Stimulated activated CD8-positive, alpha-beta memory T cell treated with anti-CD3 and anti-CD28 coated beads, Interleukin-12 subunit alpha, Interleukin-12 subunit beta, amount 100 ng/mL, for 4 hours (primary cell): ENCODE measurements at places on chromosomes 3 and 15.

DNA sequence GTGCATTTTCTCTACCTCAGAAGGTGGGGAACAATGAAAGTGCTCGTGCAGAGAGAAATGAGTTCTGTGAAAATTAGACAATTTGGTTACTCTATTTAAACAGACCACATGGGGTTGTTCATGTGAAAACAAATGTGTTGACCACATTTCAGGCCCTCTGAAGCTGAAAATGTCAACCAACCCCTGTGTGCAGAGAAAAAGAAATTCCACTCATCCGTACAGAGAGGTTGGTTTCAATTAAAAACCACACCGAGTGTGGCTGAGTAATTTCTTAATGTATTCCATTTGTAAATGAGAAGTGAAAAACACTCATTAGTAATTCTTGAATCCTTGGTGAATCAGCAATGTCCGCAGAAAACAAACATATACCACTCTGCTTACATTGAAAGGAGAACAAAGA is 46.9 kb upstream of the SLC7A14 start:
- no peak for DNase-seq

- no peak for DNase-seq
These were observed 233.3 kb upstream of the NR2E3 start for GRCh38 chr15:71577071-71577470.

GRCh38 chr15:26691249-26691648 is 81.6 kb downstream of the GABRB3 start:
- no peak for DNase-seq

DNA sequence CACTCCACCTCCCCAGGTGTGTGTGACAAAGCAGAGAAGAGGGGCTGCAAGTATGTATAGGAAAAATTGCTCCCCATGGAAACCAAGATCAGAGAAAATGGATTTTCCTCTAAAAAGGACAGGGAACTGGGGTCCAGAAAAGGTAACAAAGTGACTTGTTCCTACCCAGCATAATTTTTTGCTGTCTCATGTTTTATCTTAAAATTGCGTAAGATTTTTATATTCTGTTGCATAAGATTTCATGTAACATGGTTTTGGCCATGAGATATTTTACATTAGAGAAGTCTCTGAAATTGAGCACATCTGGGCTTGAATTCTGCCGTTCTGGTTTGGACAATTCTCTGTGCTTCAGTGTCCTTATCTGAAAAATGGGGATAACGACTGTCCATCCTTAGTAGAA is 335.7 kb upstream of the RORA start:
- no peak for DNase-seq

DNA sequence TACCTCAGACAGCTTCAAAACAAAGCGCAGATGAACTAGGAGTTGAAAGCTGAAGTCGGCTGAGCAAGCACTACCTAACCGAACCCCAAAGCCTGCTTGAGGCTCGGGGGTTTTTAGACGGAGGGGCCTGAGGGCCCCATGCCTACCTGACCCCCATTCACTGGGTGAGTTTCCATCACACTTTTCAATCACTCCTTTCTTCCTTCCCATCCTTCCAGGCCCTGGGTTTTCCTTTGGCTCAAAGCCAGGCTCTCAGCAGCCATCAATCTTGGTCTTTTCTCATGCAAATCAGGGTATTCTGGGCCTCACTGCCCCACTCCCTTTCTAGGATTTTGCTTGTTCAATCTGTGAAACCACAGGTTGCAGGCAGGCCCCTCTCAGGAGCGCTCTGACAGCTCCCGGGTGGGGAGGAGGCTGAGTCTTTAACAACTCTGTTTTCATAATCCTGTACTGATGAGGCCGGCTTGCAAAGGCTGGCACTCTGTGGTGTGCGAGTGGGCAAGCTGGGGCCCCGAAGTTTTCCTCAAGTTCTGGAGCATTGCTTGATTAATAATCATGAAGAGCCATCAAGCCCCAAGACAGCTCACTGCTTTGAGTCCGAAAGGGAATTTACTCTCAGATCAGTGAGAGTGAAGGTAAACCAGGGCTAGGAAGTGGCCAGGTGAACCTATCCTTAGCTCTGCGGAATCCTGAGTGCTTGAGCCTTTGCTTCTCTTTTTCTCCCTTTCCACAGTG is 97.6 kb downstream of the FRMD4B start:
- DNase-seq: no peak

DNA sequence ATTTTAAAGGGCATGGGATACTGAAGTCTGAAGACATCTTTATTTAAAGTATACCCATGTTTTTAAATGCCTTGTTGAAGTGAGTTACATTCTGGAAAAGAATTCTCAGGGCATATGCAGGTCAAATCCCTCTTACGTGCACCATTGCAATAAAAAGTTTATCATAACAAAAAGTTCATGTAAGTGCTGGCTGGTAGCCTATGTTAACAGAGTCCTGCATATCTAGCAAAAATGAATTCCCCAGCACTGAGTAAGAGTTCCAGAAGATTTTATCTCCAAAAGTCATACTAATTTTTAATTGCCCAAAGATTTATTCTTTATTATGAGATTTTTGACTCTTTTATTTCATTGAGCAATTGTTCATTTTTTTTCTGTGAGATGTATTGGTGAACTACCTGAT is 104.7 kb upstream of the ROBO1 start:
- no peak for DNase-seq

DNA sequence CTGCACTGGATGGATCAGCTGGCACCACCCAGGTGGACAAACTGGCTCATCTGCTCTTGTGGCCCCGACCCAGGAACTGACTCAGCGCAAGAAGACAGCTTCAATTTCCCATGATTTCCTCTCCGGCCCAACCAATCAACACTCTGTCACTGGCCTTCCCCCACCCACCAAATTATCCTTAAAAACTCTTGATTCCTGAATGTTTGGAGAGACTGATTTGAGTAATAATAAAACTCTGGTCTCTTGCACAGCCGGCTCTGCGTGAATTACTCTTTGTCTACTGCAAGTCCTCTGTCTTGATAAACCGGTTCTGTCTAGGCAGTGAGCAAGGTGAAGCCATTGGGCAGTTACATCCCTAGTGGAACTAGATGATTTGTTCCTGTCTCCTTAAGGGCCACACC is 16.1 kb downstream of the BDH1 start:
- no peak for DNase-seq

DNA sequence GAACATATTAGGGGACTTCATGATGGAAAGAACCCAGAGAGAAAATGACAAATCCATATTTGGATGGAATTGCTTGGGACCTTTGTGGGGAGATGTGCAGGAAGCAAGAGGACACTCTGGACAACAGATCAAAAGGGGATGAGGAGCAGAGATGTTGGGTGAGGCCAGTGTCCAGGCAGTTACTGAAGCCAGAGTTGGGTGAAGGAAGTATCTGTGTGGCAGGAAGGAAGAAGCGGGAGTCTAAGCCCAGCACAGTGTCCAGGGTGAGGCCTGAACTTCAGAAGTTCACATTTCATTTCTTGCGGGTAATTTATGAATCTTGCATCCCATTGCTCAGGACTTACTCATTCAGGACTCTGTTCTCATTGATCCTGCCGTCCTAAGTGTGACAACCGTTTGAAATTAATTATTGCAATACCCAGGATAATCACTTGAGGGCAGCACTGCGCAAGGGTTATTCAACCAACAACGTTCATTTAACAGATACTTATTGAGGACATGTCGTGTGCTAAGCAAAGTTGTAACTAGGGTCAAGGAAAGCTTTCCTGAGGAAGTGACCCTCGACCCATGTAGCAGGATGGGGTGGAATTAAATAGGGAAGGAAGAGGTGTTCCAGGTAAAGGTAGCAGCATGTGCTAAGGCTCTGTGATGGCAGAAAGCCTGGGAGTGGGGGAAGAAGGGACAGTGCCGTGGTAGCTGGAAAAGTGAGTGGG is 61.3 kb upstream of the CMTM8 start:
- no peak for DNase-seq

DNA sequence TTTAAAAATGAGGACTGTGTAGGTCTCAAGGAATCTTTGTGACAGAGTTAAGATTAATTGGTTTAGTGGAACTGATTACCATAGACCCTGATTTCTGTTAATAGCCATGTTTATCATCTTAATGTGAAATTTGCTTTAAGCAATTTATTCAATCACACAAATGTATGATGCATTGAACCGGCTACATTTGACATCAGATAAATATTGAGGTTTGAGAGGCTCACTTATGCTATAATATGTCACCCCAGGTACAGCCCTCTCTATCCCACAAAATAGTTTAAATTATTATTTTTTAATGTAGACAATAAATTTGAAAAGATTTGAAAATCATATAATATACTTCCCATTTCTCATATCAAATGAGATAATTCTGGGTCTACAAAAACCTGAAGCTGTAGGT is 413.3 kb downstream of the NAALADL2 start:
- no peak for DNase-seq

- no peak for DNase-seq
These were observed 24.3 kb downstream of the ARHGAP11B start for GRCh38 chr15:30650012-30650929.

GRCh38 chr15:64767203-64767602 is 8.2 kb downstream of the RBPMS2 start:
- DNase-seq: no peak

- DNase-seq: no peak
These were observed 17.6 kb upstream of the PLA2G4D start for GRCh38 chr15:42111924-42112323.

DNA sequence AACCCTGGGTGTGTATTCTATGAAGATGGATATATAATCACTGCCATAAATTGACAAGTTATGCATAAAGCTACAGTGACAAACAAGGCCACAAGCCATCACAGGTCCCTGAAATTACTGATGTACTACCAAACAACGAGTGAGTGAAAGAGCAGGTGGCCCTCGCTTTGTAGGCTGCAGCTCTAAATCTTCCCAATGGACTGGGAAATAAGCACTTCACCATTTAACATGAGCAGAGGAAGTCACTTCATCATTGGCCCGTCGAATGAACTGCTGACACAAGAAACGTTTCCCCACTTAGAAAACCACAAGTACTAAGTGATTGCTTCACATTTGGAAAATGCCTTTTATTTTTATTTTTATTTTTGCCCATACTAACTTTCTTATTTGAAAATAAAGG is 218.0 kb downstream of the ZNF385D start:
- no peak for DNase-seq

- DNase-seq: no peak
These were observed 30.6 kb upstream of the SLC6A1 start for GRCh38 chr3:10961921-10962320.

DNA sequence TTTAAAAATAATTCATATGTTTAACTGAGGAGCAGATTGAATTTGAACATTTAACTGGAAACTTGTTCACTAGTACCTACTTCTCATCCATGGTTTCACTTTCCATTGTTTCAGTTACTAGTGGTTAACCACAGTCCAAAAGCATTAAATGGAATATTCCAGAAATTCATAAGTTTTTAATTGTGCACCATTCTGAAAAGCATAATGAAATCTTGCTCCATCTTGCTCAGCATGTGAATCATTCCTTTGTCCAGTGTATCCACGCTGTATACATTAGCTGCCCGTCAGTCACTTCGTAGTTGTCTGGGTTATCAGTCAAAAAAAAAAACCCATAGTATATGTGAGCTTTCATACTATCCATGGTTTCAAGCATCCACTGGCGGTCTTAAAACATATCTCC is 217.6 kb downstream of the TPRG1 start:
- no peak for DNase-seq

DNA sequence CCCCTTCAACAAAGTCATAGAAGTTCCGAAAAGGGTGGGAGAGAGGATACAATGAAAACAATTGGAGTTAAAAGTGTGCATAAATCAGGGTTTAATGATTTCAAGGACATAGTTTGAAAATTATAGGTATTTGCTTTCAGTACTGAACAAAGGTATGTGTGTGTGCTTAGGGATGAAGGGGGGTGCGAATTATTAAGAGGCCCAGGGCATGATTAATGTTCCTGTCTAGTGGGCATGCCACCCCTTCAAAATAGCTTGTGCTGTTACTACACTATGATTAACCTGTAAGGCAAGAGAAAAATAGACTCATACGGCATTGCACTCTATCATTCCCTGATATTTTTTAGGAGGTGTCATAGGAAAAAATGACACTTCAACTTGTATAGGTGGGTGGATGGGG is 731.6 kb downstream of the NAALADL2 start:
- DNase-seq: no peak

DNA sequence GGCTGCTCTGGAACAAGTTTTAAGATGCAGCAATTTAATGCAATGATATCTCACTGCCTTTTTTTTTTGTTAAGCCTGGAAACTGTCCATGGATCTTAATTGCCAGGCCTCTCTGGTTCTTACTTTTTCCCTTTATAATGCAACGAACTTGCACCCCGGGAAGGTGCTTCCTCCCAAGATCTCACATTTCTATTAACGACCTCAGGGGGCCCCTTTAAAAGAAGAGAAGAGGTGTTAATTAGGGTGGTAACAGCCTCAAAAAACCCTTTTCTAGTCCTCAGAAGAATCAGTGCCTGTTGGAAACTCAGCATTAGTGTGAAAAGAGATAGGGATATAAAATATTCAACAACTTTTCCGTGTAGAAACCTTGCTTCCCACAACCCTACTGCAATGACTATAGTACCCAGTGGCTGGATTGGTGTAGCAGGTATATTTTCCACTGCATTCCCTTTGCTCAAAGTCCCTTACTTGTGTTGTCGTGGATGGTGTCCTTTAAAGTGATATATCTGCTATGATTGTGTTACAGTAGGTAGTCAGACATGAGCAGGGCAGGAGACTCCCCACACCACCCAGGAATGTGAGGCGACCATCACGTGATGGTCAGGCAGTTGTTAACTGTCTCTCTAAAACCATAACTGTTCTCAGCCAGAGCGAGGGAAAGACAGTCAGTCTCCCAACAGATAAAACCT is 121.8 kb downstream of the CTNNB1 start:
- no peak for DNase-seq

DNA sequence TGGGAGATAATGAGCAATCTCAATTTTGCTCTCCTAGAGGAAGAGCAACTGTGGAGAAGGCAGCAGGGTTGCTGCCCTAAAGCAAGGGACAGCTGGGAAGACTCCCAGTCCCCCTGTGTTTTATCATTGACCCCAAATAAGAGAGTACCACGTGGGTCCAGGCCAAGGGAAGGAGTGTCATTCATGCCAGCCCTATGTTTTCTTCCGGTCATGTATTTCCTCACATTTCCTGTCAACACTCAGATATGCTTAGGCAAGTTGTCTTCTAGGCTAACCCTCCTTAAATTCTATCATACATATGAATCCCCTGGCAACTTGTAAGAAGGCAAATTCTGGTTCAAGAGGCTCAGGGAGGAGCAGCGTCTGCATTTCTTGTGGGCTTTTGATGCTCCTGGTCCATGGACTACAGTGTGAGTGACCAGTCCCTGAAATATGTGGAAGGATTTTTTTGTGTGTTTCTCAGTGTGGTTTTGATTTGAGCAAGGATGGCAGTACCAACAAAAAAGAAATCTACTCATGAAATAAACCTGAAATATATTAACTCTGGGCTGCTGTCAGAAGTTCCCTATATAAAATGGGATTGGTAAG is 31.9 kb upstream of the RPP14 start:
- no peak for DNase-seq
